A172 (cell line): ENCODE measurements at places on chromosomes 12 and 14. TPM values are rescaled to one million over a fixed set of nuclear protein-coding genes. Genes with fewer than 3 reads are reported as not detected.

DNA sequence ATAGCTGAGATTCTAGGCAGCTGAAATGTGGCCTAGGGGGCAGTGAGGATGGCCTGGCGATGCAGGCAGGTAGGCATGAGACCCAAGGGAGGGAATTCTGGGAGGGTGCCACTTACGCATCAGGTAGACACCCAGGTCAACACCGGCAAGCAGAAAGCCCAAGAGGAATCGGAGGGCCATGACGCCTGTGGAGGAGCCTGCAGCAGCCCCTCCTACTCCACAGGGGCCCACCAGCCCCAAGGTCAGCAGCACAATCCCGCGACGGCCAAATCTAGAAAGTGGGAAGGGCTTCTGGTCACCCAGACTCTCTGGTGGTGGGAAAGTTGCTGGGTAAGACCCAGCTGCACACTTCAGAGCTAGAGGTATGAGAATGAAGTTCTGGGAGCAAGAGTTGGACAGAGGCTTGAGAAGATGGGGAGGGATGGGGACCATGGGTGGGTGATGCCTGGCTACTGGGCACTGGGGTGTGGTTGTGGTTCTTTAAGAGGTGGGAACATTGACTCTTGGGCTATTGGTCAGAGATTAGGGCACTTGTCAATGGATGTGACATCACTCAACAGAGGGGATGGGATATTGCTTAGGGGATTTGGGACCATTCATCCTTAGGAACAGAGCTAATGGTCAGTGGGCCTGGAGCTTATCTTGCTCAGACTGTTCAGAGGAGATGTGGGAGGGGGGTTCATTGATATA, 3.4 kb downstream of the SLC22A17 start:
- no peak for DNase-seq

GRCh38 chr14:35814371-35815005, 5.4 kb upstream of the RALGAPA1 start:
- DNase-seq = peak; percentile 34

DNA sequence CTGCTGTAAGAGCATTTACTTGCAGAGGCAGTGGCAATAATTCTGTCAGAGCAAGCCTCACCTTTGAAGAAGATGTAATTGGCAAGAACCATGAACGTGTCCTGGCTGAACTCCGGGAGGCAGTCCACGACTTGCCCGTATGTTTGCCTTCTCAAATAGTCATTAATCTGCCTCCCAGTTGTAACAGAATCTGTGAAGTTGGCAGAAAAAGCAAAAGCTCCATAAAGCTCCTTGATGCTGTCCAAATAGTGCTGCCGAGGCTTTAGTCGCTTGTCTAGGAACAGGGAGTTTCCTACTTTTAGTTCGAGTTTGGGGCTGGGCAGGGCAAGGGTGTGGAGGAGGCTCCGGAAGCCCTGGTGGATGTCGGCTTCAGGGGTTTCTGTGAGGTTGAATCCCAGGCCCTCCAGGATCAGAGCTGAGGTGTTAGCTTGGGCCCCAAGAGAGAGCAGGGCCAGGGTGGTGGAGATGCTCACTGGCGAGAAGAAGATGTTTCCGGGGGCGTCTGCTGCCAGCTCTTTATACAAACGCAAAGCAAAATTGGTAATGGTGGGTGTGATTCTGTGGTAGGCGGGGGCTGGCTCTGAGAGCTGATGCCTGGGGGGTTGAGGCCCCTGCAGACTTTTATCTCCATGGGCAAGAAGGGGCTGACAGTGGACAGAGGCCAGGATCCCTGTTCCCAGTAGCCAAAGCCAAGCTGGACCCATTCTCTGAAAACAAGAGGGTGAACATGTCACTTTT, 4.4 kb downstream of the SERPINA11 start:
- no peak for DNase-seq

Gene ACRBP
- 0.65 TPM in 1 of 2 replicates, not detected in the other for total RNA-seq

Gene MDP1
- 6.4 and 20.2 TPM in 2 replicates for total RNA-seq
